Hypothalamus (tissue), 51 donors: ENCODE measurements at places on chromosomes 11 and 22.

- DNase-seq, result no peak
These were observed 761 bp upstream of the NXF1 start for GRCh38 chr11:62805961-62806441.

DNA sequence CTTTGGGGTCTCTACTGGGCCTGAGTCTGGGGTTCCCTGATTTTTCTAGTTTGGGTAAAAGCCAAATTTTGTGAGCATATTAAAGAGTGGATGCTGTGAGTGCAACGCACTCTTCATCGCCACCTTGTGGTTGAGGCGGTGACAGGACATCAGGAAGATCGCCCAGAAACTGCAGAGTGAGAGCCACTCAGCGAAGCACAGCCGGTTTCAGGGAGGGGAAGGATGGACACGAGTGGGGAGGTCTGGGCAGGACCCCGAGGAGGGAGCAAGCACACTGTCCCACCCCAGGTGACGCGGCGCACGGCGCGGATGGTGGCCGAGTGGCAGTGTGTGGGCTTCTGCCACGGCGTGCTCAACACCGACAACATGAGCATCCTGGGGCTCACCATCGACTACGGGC, 9.1 kb downstream of the SELENOO start:
- DNase-seq, result no peak

DNA sequence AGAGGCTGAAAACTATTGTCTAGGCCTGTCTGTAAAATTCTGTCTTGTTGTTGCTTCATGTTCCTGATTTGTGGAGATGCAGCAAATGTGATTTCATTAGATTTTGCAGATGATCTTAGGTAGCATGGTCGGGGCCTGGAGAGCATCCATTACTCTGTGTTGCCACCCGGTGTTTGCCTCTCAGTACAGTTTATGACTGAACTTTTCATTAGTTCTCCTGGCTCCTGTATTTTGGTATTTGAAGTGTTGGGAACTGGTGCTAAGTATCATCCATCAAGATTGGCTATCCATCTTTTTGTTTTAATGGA, 7.7 kb downstream of the YWHAH start:
- no peak for DNase-seq

DNA sequence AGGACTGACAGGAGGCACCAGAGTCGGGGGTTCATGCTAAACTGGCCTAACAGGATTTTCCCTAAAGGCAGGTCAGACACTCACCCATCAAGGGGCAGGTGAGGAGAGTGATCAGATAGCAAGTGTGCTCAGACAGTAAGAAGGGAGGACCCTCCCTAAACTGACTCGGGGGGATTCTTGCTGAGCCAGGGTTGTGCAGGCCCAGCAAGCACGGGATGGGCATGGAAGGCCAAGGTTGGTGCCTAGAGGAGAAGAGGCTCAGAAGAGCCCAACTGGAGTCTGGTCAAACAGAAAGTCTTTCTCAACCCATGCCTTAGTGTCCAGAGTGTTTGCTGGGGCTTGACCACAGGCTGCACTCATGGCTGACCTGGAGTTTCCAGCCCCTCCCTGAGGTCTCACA, 6.2 kb upstream of the APOL1 start:
- DNase-seq, result no peak

DNA sequence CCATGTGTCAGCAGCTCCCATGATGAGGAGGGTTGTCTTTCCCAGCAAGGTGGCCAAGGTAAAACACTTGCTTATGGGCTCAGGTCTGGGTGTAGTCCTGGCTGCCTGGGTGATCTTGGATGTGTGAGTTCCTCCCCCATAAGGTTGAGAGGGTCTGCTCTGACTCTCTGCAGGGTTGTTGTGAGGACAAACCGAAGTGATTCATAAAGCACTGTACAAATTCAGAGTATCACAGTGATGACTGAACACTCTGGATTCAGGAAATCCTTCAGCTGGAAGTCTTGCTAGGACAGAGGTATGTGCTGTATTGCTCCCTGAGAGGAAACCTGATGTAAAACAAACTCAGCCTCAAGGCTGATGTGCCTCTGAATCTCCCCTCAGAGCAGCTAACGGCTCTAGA, 220.9 kb upstream of the PITPNB start:
- no peak for DNase-seq

GRCh38 chr11:37449146-37449545, 851.1 kb upstream of the RAG2 start:
- no peak for DNase-seq

DNA sequence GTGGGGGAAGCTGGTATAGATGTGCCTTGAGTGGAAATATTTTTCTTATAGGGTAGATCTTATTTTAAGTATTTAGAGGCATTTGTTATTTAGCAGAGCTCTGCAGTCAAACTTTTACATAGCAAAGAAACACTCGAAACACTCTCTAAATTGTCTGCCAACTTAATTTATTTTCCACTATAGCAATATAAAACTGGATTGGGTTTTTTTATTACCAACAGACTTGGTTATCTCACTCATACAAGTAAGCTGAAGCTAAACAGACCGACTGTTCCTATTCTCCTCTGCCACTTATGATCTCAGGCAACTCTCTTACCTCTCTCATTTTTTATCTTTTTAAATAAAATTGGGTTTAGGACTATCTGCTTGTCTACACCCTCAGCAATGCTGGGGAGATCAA, 4.6 kb downstream of the RAB38 start:
- DNase-seq, result no peak

DNA sequence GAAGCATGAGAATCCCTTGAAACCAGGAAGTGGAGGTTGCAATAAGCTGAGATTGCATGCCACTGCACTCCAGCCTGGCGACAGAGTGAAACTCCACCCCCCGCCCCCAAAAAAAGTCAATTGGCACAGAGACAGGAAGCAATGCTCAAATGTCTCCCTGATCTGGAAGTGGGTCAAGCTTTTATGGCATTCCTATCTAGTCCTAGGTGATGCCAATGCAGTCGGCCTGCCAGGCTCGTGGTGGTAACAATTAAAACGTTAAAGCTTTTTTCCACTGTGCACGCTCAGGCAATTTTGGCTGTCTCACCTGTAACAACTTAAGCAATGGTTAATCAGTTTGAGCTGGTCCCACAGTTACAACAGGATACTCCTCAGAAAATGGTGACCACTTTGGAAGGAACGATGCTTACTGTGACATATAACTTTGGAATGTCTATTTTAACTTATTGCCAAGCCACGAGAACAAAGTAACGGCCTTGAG, 18.9 kb upstream of the PISD start:
- no peak for DNase-seq
